NCI-H187 (cell line): ENCODE measurements at places on chromosomes 6 and 20.

DNA sequence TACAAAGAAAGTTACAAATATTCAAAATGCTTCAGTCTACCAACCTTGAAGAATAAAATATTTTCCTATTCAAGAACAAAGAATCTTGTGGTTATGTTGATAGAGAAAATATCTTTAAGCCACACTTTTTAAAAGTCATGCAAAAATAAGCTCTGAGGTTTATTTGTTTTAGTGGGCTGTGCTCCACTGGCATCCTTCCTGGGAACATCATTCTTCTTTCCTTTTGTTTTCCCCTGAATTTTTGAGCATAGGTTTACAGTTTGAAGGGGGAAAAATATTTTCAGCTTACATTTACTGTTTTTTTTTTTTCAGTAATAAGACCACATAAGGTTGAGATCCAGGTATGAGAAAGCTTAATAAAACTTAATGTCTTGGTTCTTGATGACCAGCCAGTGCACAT, 72.0 kb upstream of the BACH2 start:
- no peak for DNase-seq

DNA sequence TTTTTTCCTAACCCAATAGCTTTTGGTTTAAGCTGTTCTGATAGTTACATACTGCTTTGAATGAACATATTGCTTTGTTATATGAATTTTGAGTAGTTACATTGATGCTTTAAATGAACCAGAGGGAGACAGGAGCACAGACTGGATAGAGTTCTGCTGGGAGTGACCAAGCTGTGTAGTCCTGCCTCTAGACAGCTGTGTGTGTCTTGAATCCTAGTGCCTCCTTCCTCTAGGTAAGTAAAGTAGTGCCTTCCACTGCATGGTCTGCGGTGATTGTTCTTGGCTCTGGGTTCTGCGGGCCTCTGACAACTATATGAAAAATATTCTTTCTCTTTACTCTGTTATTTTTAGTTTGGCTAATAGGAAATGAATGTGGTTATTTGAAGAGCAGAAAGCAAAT, 46.0 kb upstream of the ADGRG6 start:
- DNase-seq = no peak

GRCh38 chr6:41080621-41081020, 7.8 kb downstream of the NFYA start:
- no peak for DNase-seq

DNA sequence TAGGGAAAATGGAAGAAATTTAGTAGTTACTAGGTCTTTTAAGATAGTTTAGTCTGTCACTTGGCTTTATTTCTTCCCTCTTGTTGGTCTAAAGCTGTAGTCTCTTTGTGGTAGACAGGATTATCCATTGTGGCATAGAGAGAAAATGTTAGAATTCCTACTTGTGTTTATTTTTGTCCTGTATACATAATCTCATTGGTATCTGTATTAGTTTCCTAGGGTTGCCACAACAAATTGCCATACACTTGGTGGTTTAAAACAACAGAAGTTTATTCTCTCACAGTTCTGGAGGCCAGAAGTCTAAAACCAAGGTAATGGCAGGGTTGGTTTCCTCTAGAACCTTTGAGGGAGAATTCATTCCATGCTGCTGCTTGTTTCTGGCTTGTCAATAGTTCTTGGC, 119.4 kb downstream of the ZFAND3 start:
- DNase-seq = no peak

DNA sequence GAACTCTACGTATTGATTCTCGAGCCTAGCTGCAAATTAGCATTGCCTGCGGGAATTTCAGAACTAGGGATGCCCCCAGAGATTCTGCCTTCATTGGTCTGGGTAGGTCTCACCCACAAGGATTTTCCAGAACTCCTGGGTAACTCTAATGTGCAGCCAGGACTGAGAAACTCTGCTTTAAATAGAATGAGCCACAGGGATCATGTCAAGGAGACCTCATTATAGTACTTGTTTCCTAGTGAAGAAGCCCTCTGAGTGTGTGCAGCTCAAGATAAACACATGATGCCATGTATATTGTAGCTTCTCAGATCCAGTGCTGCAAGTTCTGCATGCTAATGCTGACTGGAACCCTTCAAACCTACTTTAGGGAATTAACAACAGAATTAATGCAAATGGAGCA, 179.2 kb downstream of the PHACTR1 start:
- DNase-seq = no peak

DNA sequence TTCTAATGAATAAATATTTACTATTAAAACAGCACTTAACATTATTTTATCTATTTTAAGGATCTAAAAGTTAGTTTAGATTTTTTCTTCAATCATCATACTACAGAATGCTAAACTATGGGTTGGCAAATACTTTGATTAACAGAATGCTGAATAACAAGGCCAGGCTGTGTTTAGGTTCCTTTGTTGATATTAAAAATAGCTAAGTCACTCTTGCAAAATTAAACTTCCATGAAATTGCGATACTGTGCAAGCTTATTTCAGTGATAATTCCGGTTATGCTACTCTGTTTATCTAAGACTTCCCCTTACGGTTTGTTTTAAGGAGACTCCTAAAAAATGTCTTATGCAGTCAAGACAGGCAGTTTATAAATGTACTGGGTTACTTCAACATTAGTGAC, 2.8 kb downstream of the RNF24 start:
- no peak for DNase-seq

GRCh38 chr6:122977180-122977579, 18.9 kb upstream of the CLVS2 start:
- DNase-seq = no peak

GRCh38 chr6:1202201-1202600, 109.7 kb upstream of the FOXQ1 start:
- no peak for DNase-seq

DNA sequence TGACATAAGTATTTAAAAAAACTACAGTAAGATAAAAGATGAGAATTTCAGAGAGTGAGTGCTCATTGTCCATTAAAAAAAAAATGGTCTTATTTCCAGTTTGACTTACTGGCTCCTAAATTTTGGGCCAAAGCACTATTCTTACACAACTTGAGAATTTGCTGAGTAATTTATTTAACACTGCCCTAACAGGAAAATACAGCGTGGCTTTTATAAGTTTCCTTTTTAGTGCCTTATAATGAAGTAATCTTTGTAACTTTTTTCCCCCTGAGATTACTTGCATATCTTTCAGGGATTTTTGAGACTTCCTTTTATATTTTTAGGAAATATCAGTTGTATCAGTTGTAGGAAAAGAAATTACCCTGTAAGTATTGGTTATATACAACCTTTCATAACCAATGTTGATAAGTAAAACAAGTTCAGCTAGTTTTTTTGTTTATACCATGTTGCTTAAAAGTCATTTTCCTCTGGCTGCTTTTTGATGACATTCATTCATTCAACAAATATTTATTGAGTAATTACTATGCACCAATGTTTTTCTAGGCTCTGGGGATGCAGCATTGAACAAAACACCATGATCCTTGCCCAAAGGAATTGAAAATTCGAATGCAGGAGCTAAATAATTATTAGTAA, 106.4 kb upstream of the SGK1 start:
- DNase-seq = no peak

GRCh38 chr6:119148825-119149525, 70.5 kb upstream of the FAM184A start:
- no peak for DNase-seq

DNA sequence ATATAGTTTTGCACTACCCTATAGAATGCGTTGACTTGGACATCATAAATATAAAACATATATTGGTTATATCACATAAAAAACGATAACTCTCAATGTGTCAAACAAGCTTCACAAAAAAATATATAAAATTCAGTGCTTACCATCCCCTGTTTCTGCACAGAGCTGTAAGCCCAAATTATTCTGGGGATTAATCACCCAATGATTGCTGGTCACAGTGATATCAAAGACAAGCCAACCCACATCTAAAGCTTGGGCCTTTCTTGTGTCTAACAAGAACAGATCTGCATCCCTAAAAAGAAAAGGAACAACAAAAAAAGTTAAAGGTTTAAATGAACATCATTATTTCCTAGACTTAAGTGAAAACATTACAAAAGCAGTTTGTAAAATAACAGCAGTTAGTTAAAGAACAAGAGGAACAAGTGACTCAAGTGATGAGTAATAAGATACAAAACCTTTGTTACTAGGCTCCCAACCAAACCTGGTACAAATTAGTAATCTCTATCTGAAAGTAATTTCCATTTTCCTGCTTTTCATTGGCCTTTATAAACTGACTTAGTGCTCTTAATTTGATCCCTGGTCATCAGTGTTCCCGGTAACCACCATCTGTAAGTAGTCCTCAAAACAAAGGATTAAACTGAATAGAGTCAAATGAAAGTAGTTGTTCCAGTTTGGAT, 81.1 kb downstream of the BMP5 start:
- DNase-seq = no peak

DNA sequence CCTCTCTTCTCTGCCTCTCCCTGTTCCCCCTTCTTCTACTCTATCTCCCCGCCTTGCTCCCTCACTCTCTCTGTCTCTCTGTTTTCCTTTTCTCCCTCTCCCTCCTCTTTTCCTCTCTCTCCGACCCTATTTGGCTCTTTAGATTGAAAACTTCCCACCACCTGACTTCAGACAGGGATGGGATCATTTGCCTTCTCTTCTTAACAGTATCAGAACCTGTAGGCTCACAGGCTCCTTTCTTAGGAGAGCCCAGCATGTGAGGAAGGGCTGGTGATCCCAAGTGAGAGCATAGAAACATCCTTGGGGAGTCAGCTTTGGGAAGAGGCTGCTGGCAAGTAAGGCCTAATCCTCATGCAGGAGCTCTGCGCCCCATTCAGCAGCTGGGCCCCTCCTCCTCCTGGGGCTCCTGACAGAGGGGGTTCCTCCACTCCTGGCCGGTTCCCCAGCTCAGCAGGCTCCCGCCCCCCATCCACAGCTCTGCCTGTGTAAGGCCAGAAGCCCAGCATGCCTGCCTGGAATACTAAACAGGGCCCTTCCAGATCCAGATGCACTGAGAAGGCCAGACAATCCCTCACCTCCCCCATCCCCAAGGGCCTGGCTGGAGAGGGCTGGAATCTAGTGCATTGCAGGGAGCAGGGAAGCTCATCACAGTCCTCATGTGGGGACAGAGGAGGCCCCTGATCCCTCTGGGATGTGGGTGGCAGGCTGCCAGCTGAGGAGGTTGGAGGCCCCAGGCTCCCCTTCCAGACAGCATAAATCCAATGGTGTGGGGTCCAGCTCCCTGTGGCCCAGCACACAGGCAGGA, 93.4 kb downstream of the PTPRT start:
- no peak for DNase-seq

- no peak for DNase-seq
Observed at GRCh38 chr6:3887150-3887700, 38.1 kb downstream of the FAM50B start.
